ENCODE measurements at places on chromosomes 12 and 14.

- no peak for DNase-seq
These were observed 145.8 kb downstream of the DERA start for GRCh38 chr12:16056910-16057309.

DNA sequence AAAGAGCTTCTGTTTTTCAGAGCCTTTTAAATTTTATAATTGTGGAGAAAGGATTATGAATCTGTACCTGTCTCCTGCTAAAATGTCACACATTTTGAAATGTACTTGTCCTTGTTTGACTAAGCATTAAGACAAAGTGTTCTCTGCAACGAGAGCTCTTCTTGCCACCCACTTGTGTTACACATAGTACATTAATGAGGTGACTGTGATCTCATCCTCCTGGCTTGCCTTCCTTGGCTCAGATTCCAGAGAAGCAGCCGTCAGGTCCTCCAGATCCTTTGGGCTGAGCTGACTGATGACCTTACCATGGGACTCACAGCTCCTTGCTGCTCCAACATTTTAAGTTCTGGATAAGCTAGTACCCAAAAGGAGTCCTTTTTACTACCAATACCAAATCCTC, 81.4 kb downstream of the BBS10 start:
- DNase-seq: peak; percentile 72

GRCh38 chr14:68141281-68142088, 321.9 kb downstream of the RAD51B start:
- DNase-seq: no peak

- DNase-seq: no peak
These were observed 547.3 kb upstream of the NOVA1 start for GRCh38 chr14:27145170-27145569.

GRCh38 chr14:55802986-55803872, 223.2 kb downstream of the KTN1 start:
- DNase-seq: peak; percentile 67

GRCh38 chr12:77606348-77606747, 224.3 kb upstream of the NAV3 start:
- no peak for DNase-seq

DNA sequence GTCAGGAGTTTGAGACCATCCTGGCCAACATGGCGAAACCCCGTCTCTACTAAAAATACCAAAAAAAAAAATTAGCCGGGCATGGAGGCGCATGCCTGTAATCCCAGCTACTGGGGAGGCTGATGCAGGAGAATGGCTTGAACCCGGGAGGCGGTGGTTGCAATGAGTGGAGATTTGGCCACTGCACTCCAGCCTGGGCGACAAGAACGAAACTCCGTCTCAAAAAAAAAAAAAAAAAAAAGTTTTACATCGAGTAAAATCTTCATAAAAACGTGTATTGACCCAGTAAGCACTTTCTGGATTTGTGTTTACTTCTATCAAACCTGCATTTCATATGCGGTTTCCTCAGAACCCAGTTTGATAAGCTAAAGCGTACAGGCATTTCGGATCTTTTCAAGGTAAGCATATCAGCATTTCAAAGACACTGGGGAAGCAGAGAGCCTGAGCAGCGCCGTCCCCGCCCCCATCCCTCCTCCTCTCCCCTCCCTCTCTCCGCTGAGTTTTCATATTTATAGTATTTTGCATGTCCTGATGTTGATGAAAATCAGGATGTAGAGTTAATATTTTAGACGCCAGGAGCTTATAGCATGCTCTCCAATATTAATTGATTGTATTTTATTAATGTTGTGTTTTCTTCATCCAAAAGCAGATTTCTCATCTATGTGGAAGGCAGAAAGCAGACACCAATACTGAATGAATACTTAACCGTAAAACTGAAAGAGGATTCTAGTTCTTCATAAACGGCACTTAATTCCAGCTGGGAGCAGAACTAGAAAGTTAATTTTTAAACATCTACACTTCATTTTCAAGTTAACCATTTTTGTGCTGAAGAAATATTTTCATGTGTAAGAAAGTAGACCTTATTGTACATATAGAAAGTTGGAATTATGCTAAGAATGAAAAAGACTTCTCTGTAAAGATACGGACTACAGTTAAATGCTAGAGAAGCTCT, 9.2 kb upstream of the HIP1R start:
- no peak for DNase-seq

GRCh38 chr14:104419865-104420505, 159.6 kb upstream of the C14orf180 start:
- DNase-seq: no peak

GRCh38 chr12:46516238-46516932, 143.8 kb upstream of the SLC38A2 start:
- no peak for DNase-seq

GRCh38 chr14:92785667-92786426, 8.3 kb upstream of the GOLGA5 start:
- DNase-seq: no peak

DNA sequence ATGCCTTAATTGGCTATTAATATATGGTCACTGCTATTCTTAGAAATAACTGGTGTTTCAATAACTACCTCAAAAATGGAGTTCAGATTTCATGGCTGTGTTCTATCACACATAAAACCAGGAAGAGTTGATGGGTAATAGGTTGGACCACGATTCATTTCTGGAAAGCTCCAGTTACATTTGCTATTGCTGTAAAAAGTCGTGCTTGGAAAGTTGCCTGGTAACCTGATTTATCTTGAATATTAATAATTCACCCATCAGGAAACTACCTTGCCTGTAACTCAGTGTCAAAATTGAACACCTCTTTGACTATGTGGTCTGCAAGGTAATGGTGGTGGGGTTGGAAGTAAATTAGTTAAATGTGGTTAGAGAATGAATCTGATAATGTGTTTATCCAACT, 104.7 kb upstream of the IFNG-AS1 start:
- DNase-seq: no peak

GRCh38 chr12:92398565-92399309, 253.1 kb upstream of the BTG1 start:
- no peak for DNase-seq

DNA sequence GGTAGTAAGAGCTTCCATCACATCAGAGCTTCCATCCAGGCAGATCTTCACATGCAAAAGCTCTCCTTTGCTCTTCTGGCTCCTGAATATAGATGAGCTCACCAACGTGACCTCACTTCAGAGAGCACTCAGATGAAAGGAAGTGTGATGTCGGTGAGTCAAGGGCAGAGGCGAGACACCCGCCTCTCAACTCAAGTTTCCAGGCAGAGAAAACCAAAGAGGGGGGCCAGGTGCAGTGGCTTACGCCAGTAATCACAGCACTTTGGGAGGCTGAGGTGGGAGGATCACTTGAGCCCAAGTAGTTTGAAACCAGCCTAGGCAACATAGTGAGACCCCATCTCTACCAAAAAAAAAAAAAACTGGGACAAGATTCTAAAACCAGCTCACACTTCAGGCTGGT, 126.9 kb downstream of the DUSP6 start:
- DNase-seq: peak; percentile 80

DNA sequence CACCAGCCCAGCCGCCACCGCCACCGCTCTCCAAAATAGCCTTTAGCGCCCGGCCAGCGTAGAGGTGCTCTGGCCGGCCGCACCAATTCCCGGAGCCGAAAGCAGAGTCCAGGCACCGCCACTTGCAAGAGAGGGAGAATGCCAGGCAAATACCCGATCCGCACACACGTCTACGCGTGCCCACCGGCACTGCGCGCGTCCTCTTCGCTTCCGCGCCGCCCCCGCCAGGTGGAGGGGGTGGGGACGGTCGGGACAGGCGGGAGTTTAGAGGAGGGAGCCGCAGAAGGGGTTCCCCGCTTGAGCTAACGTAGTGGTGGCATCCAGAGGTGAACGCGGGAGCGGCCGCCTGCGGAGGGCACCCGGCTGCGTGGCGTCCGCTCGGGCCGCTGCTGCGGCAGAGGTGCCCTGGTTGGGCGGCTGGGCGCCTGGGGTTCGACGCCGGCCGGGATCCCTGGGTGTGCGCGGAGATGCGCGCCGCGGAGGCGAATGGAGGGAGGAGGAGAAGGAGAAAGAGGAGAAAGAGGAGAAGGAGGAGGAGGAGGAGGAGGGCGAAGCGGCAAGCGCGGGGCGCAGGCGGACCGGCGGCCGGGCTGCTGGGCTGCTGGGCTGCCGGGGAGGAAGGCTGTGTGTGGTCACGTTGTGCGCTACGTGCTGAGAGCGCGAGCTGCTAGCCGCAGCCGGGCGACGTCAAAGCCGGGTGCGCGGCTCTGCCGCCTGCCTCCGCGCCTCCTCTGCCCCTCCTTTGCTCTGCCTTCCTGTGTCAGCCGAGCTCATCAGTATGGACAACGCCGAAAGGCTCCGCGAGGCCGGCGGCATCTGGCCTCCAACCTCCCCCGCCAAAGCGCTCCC, at the start of gene MDGA2:
MDGA2 (minus strand) TSS at position 140 of the 849 bp plus-strand sequence.
- no peak for DNase-seq

GRCh38 chr14:66088656-66089055, 397.5 kb upstream of the CCDC196 start:
- no peak for DNase-seq

- no peak for DNase-seq
These were observed 164.2 kb downstream of the PRKD1 start for GRCh38 chr14:29763342-29763858.

DNA sequence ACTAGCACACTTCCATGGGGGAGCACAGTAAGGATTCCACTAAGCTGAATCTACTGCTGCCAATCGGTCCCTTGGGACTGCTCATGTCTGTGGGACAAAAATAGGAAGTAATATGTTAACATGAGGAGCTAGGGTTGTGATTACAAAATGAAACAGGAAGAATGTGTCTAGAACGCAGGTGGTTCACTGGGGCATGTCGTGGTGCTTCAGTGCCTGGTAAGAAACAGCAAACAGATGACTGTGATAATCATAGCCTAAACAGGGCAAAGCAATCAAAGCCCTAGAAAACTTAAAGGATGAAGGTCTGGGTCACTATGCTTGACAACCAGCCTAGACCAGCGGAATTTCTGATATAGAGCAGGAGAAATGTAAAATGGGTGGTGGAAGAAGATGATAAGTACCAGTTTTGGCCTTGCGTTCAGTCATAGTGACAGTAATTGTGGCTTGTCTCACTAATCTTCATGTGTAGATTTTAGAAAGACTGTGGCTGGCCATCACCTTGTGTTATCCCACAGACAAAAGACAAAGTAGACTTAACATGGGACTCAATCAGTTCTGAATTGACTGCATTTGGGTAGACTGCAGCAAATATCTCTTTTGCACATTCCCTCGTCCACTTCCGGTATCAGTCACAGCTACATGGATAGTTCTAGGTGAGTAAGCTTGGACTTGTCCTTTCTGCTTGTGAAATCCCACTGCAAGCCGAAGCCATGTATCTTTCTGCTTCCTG, 51.4 kb downstream of the WASHC3 start:
- no peak for DNase-seq

GRCh38 chr12:124776125-124776513, 87.5 kb downstream of the SCARB1 start:
- DNase-seq: no peak

DNA sequence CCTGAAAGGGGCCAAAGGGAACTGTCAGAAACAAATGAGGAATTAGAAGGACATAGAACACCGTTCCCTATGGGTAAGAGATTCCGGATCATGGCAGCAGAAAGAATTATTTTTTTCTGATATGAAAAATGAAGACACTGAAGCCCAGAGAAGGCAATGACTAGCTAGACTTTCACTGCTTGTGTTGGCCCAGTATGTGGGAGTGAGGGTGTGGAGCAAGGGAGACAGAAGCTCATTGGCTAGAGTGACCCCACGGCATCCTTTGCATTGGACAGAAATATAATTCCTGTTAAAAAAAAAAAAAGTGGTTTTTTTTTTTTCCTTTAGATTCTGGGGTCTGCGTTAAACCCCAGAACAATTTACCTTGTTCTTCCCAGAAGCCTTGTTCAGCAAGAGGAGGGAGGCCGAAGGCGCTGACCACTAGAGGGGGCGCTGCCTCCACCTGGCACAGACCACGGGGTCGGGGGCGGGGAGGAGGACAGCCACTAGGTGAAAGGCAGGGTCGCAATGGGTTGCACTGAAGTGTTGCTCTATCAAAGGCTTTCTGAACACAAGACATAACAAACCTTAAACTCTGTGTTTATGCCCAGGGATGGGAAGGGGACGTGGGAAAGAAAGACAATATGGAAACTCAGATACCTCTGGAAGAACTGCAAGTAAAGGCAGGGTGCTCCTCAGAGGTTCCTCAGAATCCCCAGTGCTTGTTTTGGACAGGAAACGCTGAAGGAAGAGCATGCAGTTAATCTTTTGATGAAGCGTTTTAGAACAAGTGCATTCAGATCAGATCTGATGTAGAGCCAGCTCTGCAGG, 156.8 kb downstream of the KCNA5 start:
- no peak for DNase-seq

GRCh38 chr14:94322648-94323570, at the start of gene SERPINA6:
Gene SERPINA6, minus strand, starts transcription at chr14:94323336. Its CDS starts 8,688 bp downstream, at chr14:94314648.
- DNase-seq: no peak

GRCh38 chr14:67428501-67429031, 16.6 kb upstream of the PLEK2 start:
- no peak for DNase-seq

DNA sequence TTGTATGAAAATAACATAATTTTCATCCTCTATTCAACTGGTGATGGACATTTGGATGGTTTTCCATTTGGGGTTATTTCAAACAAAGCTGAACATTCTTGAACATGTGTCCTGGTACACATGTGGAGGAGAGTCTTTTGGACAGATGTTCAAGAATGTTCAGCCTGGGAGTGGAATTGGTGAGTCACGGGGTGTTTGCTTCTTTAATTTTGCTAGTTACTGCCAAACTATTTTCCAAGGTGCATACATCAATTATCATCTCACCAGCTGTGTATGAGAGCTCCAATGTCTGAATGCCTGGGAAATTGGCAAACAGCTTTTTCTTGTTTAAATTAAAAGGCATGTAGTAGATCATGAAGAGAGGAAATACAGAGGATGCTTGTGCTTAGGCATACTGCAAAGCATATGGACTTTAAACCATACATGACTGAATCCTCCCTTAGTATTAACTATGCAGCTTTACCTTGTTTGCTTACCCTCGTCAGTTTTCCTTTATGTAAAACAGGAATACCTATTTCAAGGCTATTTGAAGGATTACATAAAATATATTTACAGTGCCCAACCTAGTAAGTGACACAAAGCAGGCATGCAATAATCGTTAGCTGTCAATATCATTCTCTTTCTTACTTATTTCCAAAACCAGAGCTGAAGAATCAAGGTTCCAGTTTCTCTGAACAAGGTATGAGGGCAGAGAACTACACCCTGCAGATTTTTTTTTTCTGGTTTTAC, 152.1 kb downstream of the ITPR2 start:
- DNase-seq: no peak

DNA sequence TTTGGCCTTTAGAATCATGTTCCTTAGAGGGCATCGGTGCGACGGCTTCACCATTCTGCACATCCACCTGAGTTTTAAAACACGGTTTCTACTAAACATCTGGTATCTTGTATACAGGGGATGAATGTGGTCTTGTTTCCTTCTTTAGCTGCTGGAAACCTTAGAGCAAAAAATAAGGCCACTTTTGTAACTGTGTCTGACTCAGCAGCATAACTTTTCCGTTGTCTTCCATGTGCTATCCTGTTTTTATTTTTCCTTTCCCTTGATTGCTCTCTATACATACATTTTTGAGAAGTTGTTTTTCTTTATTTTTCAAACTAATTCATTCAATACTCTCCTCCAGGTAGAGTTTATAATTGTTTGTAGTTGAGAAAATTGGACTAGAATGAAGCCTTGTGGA, 108.8 kb upstream of the PCED1B start:
- no peak for DNase-seq

Measured in keratinocyte (primary cell).